ENCODE measurements at places on chromosomes 16 and 17.
A peak's percentile ranks its signal among the peaks of the same experiment; 100 is the strongest.

- no peak for DNase-seq
Measured at GRCh38 chr17:48756830-48757251, 28.3 kb upstream of the HOXB13 start.

DNA sequence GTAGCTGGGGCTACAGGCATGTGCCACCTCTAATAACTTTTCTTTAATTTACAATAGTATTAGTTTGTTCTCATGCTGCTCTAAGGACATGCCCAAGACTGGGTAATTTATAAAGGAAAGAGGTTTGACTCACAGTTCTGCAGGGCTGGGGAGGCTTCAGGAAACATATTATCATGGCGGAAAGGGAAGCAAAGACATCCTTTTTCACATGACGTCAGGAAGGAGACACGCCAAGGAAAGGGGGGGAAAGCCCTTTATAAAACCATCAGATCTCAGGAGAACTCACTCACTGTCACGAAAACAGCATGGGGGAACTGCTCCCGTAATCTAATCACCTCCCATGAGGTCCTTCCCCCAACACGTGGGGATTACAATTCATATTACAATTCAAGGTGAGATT, 18.3 kb downstream of the IL4R start:
- no peak for DNase-seq

DNA sequence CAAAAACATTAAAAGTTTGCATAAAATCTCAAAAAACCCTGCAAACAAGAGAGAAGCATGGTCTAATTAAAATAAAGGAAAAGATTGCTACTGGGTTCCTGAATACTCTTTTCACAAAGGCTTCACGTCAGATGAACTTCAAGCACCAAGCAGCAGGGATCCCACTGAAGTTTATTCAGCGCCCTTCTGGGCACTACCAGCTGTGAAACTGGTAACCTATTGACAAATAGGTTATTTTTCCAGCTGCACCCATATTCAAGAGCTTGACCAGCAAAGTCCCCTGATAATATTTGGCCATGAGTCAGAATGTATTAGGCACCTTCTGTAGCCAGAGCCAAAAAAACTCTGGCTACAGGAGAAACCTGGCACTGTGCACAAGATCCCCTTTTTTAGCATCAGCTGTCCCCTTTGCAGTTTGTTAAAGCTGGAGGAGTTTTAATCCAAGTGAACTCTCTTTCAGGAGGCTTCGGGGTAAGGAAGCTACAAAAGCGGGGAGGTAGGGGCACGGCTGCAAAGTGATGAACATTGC, 60.3 kb downstream of the GRIN2A start:
- DNase-seq: no peak

GRCh38 chr17:60345233-60345632, 46.7 kb downstream of the USP32 start:
- no peak for DNase-seq

DNA sequence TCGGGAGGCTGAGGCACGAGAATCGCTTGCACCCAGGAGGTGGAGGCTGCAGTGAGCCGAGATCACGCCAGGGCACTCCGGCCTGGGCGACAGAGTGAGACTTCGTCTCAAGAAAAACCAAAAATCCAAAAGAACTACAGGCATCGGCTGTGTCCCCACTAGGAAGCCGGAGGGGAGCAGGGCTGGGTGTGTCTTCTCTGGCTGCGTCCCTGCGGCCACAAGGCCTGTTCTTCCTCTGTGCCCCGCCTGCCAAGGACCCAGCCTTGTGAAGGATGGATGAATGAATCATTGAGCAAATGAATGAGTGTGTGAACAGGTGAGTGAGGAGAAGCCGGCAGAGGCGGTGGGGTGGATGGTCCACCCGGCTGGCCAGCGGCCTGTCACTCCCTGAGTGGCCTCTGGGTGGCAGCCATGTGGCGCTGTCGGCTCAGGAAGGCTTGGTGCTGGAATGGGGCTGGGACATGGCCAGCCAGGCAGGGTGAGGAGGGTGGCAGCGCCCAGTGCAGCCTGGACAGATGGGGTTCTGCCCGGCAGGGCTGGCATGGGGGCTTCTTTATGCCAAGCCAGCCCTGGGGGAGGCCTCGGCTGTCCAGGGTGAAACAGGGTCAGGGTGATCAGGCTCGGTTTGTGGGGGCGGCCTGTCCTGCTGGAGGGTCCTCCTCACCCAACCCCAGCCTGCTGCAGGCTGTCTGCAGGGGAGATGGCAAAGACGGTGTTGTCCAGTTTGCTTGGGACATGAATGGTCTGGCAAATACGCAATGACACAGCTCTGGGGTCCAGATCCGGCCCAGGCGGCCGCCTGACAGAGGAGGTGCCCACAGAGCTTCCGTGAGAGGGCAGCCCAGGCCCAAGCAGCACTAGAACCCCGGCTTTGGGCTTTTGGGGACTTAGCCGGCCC, 21.7 kb downstream of the SLC25A10 start:
- peak; percentile 35 for DNase-seq

GRCh38 chr16:15672514-15673167, 22.6 kb downstream of the NDE1 start:
- DNase-seq: no peak

GRCh38 chr17:50828508-50829170, 6.7 kb upstream of the WFIKKN2 start:
- no peak for DNase-seq

- DNase-seq: no peak
Measured at GRCh38 chr16:79508294-79508693, 92.2 kb downstream of the MAF start.

DNA sequence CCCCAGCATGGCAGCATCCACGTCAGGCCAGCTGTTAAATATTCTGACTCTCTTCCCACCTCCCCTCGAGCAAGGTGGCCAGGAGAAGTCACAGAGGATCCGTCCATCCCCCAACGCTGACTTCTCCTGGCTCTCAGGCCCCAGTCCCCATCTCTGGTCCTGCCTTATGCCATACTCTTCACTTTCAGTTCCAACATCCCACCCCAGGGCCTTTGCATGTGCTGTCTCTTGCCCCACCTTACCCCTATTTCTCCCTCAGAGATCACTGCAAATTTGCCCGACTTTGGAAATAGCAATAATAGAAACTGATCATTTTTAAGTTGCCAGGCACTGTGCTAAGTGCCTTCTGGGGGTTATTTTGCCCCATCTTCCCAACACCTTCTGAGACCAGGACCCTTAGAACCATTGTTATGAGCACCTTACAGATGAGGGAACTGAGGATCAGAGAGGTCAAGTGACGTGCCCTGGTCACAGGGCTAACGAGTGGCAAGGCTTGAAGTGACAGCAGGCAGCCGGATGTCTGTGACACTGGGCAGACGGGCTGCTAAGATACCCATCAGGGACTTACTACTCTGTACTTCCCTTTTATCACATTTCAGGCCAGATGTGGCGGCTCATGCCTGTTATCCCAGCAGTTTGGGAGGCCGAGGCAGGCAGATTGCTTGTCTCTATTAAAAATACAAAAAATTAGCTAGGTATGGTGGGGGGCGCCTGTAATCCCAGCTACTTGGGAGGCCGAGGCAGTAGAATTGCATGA, 17.7 kb downstream of the HID1 start:
- no peak for DNase-seq

DNA sequence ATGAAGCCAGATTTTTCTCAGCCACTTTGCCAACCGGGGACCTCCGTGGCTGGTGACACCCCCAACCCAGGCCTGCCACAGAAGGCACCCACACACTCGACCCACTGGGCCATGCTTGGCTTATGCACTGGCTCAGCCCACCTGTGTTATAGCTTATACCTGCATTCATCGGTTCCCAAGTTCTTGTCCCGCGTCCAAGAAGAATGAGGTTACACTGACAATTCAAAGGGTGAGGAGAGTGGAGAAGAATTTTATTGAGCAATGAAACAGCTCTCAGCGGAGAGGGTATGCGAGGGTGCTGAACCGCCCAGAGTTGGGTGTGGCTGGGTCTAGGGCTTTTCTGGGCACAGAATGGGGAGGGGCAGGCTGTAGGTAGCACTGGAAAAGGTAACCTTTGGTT, 22.2 kb upstream of the CDH15 start:
- DNase-seq: no peak

DNA sequence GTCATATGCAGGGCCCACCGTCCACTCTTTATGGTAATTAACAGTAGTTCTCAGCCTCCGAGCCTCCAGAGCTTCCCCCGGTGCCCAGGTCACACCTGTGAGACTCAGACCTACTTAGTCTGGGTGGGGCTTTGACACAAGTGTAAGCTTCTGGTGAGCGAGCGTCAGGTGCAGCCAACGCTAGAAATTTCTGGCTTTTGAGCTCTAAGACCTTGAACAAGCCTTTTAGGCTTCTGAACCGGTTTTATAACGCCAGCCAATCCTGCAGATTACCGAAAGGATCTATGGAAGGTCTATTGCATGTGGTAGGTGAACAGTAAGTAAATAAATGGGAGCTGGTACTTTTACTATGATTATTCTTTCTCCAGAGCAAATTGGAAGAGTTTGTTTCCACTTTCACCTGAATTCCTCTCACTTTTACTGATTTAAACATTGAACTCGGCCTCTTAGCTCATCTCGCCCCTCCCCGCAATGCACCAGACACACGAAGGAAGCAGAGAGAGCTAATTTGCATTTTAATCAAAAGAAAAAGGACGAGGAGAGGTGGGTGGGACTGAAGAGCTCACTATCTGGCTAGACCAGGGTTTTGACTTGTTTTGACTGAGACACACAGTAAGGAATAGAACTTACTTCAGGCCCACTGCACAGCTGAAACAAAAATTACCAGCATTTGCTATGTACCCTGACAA, 47.1 kb downstream of the ABAT start:
- no peak for DNase-seq

- no peak for DNase-seq
Measured at GRCh38 chr17:35241520-35241919, 1.4 kb upstream of the SLFN5 start.

GRCh38 chr16:4260360-4260759, 12.5 kb downstream of the TFAP4 start:
- peak; percentile 86 for DNase-seq

DNA sequence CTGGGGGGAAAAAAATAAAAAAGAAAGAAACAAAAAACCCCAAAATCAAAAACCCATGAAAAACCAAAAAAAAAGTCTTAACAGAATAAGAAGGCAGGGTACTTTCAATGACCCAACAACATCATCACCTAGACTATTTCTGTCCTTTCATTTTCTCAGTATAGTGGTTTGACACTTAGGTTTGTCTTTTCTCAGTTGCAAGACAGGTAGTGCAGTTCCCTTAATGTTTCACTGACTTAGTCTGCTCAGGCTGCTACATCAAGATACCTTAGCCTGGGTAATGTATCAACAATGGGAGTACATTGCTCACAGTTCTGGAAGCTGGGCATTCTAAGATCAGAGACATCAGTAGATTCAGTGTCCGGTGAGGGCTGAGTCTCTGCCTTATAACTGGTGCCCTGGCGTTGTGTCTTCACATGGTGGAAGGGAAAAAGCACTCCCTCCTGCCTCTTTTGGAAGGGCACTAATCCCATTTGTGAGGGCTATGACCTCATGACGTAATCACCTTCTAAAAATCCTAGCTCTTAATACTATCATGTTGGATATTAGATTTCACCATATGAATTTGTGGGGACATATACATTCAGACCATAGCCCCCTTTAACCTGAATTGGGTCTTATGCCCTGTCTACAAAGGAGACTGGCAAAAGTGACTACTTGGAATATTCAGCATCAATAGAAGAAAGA, 362.3 kb upstream of the RBFOX1 start:
- DNase-seq: no peak
